ENCODE measurements at places on chromosomes 3 and 15. TPM values are rescaled to one million over a fixed set of nuclear protein-coding genes. Genes with fewer than 3 reads are reported as not detected.
A peak's percentile ranks its signal among the peaks of the same experiment; 100 is the strongest.

DNA sequence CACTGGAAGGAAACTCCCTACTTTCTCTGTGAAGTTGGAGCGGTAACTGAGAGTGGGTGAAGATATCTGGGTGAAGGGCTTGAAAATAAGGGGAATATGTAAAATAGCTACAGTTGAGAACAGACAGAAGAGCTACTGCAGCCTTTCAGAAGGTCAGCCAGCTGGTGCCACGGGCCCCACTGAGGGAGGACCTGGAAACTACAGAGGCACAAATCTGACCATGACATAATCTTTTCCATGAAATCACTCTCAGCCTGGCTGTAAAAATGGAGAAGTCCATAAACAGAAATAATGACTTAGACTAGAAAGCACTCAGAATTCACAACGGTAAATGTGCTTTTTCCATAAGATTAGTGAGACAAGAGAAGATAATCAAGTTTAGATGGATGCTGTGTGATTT lies 46.4 kb downstream of the ST3GAL6 start:
- no peaks in the 10 kb centered on the region for H3K27me3 ChIP-seq
- H3K4me1 ChIP-seq: peaks cover 3% of the 10 kb centered on the region
- no peak for DNase-seq
- H3K27ac ChIP-seq: peak overlapping the region; percentile 14

- DNase-seq: no peak
- H3K4me1 ChIP-seq: no peaks in the 10 kb centered on the region
- no peaks in the 10 kb centered on the region for H3K27me3 ChIP-seq
- H3K27ac ChIP-seq: no peak overlapping the region
- no peak overlapping the region for H3K4me3 ChIP-seq
- no peaks in the 10 kb centered on the region for H3K36me3 ChIP-seq
Measured at GRCh38 chr3:161852744-161853143, 356.1 kb downstream of the OTOL1 start.

- H3K27ac ChIP-seq: no peak overlapping the region
- H3K4me3 ChIP-seq: no peak overlapping the region
- peaks cover 11% of the 10 kb centered on the region for H3K4me1 ChIP-seq
- H3K36me3 ChIP-seq: peaks cover 4% of the 10 kb centered on the region
- no peaks in the 10 kb centered on the region for H3K27me3 ChIP-seq
Measured at GRCh38 chr15:101006931-101007691, 88.0 kb downstream of the LRRK1 start.

DNA sequence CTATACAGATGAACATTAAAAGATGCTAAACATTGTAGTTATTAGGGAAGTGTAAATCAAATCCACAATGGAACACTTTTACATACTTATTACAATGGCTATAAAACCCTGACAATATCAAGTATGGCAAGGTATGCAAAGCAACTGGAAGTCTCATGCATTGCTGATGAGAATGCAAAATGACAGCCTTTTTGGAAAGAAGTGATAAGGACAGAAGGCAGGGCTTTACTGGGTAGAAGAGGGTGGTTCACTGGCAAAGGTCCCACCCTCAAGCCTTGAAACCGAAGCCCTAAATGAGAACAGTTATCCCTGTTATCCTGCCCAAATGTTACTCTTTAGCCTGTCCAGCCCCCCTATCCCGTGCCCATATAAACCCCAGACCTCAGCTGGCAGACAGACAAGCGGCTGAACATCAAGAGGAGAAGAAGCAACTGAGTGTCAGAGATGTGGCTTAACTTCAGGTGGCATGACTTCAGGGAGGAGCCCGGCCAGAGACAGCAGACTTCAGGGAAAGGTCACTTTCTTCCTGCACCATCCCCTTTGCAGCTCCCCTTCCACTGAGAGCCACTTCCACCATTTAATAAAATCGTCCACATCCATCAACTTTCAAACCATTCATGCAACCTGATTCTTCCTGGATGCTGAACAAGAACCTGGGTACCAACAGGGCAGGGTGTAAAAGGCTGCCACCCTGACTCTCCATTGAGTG lies 732 bp upstream of the GCSAM start:
- no peak overlapping the region for H3K4me3 ChIP-seq
- no peaks in the 10 kb centered on the region for H3K4me1 ChIP-seq
- H3K36me3 ChIP-seq: no peaks in the 10 kb centered on the region
- no peak for DNase-seq
- no peak overlapping the region for H3K27ac ChIP-seq

The TMEM212 gene
- not detected for total RNA-seq

The OPA1 gene
- total RNA-seq: 107 TPM

DNA sequence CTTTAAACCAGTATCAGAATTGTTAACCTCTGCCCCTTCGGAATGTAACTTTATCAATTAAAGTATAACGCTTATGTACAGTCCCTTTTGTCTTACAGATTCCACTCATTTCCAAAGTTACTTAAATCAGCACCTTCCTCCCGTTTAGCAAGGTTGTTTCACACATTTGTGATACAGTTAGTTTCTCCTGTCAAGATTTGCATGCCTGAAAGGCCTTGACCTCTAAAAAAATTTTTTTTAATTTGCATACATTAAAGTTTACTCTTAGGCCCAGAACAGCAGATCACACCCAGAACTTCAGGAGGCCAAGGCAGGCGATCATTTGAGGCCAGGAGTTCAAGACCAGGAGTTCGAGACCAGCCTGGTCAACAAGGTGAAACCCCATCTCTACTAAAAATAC lies 9.1 kb downstream of the INO80 start:
- H3K4me1 ChIP-seq: no peaks in the 10 kb centered on the region
- H3K27ac ChIP-seq: no peak overlapping the region
- H3K36me3 ChIP-seq: no peaks in the 10 kb centered on the region

The CCDC54 gene
- not detected for total RNA-seq

- no peaks in the 10 kb centered on the region for H3K27me3 ChIP-seq
- no peak overlapping the region for H3K27ac ChIP-seq
- no peak for DNase-seq
- no peaks in the 10 kb centered on the region for H3K4me1 ChIP-seq
Measured at GRCh38 chr3:101081999-101082398, 88.8 kb upstream of the ABI3BP start.

DNA sequence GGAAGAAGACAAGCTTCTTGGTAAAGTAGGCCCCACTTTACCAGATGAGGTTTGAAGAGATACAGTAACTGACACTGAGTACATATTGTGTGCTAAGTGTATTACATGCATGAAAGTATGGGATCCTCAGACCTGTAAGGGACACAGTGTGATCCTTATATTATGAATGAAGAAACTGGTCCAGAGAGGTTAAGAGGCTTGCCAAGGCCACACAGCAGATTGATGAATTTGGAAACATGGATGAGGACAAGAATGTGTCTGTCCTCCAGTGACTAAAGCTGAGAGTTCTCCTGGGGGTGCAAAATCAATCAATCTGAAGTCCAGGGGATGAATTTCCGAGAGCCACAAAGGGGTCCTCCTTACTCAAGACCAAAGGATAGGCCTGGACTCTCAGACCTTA lies 31.4 kb upstream of the MRPS22 start:
- no peak for DNase-seq
- H3K4me3 ChIP-seq: no peak overlapping the region
- H3K36me3 ChIP-seq: no peaks in the 10 kb centered on the region
- H3K27me3 ChIP-seq: no peaks in the 10 kb centered on the region
- no peaks in the 10 kb centered on the region for H3K4me1 ChIP-seq

DNA sequence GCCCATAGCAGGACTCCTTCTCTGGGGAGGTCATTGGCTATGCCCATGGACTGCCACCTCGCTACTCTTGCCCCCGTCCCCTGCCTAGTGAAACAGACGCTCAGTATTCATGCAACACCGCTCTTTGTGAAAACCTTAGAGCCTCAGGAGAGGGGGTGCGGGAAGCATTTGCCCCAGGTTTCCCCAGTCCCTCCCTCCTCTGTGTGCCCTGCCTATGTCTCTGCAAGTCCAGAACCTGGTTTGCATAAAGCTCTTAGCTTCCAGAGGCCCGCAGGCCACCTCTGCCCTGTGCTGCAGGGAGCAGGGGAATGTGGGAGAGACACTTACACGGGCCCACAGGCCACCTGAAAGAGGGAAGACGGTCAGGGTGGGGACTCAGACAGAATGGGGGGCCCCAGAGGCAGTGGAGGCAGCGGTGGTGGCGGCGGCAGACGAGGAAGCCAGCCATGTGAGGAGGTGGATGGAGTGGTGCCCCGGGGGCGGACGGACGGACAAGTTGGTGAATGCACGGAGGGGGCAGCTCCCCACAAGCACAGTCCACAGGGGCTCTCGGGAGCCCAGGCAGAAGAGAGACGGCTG lies 33.8 kb upstream of the CTSH start:
- H3K4me3 ChIP-seq: no peak overlapping the region
- DNase-seq: no peak
- H3K27me3 ChIP-seq: no peaks in the 10 kb centered on the region
- H3K36me3 ChIP-seq: no peaks in the 10 kb centered on the region
- no peaks in the 10 kb centered on the region for H3K4me1 ChIP-seq

The IL17RB gene
- total RNA-seq: 0.64 TPM

GRCh38 chr3:12585970-12586369 lies 29.1 kb downstream of the MKRN2 start:
- H3K27me3 ChIP-seq: no peaks in the 10 kb centered on the region
- H3K4me1 ChIP-seq: no peaks in the 10 kb centered on the region
- peaks cover 37% of the 10 kb centered on the region for H3K36me3 ChIP-seq
- no peak for DNase-seq
- no peak overlapping the region for H3K4me3 ChIP-seq
- H3K27ac ChIP-seq: no peak overlapping the region

DNA sequence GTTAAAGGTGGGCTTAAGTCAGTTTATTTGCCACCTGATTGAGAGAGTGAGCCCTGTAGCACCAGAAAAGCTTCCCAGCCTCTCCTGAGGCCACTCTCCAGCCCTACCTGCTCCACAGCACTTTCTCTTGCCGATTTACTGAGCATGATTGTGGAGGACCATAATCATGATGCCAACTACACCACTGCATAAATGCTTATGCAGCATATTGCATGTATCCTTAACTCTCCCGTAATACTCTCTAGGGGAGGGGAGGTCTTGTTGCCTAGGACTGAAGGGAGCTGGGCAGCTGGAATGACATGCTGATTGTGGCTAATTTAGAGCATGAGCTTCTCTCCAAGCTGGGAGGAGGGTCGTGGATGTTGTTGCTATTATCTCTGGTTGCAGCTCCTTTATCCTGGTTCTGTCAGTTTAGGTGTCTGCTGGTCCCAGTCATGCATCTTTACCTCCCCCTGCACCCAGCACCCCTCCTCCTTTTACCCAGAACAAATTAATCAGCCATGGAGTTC lies 54.3 kb downstream of the GPD1L start:
- no peaks in the 10 kb centered on the region for H3K4me1 ChIP-seq
- no peak overlapping the region for H3K27ac ChIP-seq
- H3K4me3 ChIP-seq: no peak overlapping the region
- H3K36me3 ChIP-seq: peaks cover 62% of the 10 kb centered on the region
- DNase-seq: no peak
- H3K27me3 ChIP-seq: no peaks in the 10 kb centered on the region

The FAM174B gene
- total RNA-seq: 11.2 TPM

- H3K4me3 ChIP-seq: no peak overlapping the region
- no peaks in the 10 kb centered on the region for H3K36me3 ChIP-seq
- H3K4me1 ChIP-seq: peaks cover 3% of the 10 kb centered on the region
Measured at GRCh38 chr15:58241872-58242271, 103.7 kb downstream of the AQP9 start.

DNA sequence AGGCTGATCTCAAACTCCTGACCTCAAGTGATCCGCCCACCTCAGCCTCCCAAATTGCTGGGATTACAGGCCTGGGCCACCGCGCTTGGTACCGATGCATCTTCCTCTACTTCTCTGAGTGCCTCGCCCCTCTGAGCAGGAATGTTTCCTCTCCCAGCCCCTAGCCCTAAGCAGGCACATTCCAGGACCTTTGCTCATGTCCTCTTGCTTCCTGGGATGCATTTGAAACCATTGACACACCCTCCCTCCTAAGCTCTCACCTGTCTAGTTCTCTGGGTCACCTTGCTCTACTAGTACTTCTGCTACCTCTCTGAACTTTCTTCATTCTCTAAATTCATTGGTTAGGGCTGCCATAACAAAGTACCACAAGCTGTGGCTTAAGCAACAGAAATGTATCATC lies 17.9 kb upstream of the UACA start:
- H3K27me3 ChIP-seq: no peaks in the 10 kb centered on the region
- no peak overlapping the region for H3K4me3 ChIP-seq
- no peaks in the 10 kb centered on the region for H3K36me3 ChIP-seq
- peaks cover 10% of the 10 kb centered on the region for H3K4me1 ChIP-seq
- no peak for DNase-seq
- H3K27ac ChIP-seq: no peak overlapping the region

GRCh38 chr3:136952292-136952691 lies 5.5 kb upstream of the IL20RB start:
- no peak overlapping the region for H3K27ac ChIP-seq
- DNase-seq: no peak
- peaks cover 33% of the 10 kb centered on the region for H3K4me1 ChIP-seq
- no peak overlapping the region for H3K4me3 ChIP-seq

DNA sequence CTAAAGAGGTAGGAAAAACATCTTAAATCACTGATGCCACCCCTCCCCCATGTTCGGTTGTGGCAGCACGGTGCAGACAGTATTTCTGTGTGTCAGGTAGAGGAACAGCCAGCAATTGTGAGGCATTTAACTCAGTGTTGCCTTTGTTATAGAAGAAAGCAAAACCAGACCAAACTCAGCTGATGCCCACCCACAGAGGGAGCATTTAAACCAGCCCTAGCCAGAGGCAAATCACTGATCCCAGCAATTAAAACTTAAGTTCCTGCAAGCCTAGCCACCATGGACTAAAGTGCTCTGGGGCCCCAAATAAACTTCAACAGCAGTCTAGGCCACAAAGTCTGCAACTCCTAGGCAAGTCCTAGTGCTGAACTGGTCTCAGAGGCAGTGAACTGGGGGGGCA lies 94.5 kb downstream of the CFAP20DC start:
- H3K27me3 ChIP-seq: no peaks in the 10 kb centered on the region
- no peaks in the 10 kb centered on the region for H3K4me1 ChIP-seq
- DNase-seq: no peak
- no peak overlapping the region for H3K4me3 ChIP-seq

The GJD2 gene
- not detected for total RNA-seq

GRCh38 chr3:197519801-197520211 lies 36.0 kb downstream of the BDH1 start:
- H3K4me1 ChIP-seq: no peaks in the 10 kb centered on the region
- no peak overlapping the region for H3K27ac ChIP-seq
- no peak overlapping the region for H3K4me3 ChIP-seq
- H3K27me3 ChIP-seq: no peaks in the 10 kb centered on the region
- no peak for DNase-seq
- H3K36me3 ChIP-seq: no peaks in the 10 kb centered on the region

DNA sequence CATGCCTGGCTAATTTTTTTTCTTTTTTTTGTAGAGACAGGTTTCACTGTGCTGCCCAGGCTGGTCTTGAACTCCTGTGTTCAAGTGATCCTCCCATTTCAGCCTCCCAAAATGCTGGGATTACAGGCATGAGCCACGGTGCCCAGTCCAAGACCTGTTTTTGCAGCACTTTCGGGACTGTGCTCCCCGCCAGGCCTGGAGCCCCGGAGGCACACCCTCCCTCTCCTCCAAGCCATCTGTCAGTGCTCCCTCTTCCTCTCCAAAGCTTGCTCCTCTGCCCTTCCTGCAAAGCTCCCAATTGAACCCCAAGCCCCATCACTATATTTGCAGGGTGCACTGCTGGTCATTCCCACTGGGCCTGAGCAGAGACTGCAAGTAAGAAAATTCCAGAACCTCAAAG lies 98.1 kb downstream of the CORO2B start:
- H3K27me3 ChIP-seq: no peaks in the 10 kb centered on the region
- no peaks in the 10 kb centered on the region for H3K36me3 ChIP-seq
- DNase-seq: no peak
- no peak overlapping the region for H3K27ac ChIP-seq
